ENCODE measurements at places on chromosomes 7 and 10.

GRCh38 chr10:73803680-73804286 lies 7.6 kb downstream of the NDST2 start:
- DNase-seq: no peak

- peak; percentile 7 for DNase-seq
Measured at GRCh38 chr10:116669832-116670644, 49.3 kb downstream of the PNLIPRP2 start.

DNA sequence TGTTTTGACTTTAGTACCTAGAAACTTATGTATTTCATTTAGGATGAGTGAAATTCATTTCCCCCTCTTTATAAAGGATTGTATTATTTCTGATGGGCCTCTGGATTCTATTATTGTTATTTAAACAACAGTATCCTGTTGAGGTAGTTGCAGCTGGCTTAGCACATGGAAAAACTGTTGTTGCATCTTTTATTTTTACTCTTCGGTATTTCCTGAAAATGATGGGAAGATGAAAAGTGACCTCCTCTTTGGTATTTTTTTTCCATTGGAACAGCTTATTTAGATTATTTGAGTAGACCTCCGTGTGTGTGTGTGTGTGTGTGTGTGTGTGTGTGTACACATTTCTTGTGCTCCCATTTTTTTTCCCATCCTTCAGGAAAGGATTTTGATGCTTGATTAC lies 129.8 kb downstream of the PRKG1 start:
- no peak for DNase-seq

DNA sequence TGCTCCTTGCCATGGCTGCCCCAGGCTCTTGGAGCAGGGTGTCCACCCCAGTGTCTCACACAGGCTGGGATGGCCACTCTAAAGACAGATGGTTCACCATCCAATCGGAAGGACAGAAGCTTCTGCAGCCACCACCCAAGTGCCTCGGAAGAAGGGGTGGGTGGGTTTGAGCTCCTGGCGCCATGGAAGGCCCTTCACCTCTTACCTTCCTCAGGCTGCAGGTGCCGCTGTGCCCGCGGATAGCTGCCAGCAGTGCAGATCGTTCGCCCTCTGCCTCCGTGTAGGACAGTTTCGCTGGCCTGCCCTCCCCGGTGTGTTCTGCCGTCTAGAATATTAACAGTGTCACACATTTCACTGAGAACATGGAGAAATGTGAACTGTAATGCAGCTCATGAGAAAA lies 243.6 kb upstream of the GRB10 start:
- DNase-seq: no peak

DNA sequence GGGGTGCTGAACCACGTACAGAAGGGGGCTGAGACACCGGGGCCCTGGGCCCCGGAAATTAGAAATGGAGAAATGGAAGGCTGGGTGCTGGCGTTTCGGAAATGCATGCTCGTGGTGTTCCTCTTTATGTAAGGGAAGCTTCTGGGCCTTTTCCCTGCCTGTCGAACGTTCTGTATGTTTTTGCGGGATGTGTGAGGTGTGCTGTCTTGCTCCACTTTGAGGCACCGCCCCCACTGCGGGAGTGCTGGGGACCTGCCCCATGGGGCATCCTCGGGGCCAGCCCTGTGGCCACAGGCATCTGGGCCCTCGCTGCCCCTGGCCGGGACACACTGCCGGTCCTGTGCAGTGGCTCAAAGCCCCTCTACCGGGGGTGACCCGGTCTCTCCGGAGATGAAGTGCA lies 1.7 kb upstream of the VENTX start:
- DNase-seq: no peak

GRCh38 chr7:86485827-86486226 lies 157.9 kb upstream of the GRM3 start:
- no peak for DNase-seq

GRCh38 chr10:32141018-32141807 lies 85.0 kb upstream of the KIF5B start:
- peak; percentile 67 for DNase-seq

DNA sequence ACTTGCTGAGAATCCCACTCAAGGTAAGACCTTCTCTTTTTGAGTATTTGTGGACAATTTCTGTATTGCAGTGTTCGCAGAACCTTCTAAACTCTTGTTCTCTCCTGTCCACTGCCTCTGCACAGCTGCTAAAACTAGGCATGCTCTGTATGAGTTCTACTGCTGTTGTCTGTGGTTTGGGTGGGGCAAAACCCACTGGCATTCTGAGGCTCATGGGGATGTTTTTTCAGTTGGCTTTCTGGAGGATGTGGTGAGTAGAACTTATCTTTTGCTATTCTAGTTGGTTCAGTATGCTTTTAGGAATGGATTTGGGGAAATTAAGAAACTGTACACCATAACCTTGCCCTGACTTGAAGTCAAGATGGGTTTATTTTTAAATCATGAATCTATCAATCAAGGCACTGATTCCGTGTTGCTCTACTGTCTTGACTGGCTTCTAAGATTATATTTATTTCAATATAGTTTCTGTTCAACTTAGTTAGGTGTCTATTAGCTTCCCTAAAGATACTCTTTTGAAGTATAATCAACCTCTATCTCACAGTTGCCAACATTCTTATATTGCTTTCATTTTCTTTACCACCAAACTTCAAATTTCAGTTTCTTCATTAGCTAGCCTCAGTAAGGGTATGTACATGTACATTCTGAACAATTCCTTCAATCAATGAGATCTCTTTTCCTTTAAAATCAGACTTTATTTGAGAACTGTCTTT lies 25.0 kb upstream of the C1GALT1 start:
- DNase-seq: peak; percentile 54

DNA sequence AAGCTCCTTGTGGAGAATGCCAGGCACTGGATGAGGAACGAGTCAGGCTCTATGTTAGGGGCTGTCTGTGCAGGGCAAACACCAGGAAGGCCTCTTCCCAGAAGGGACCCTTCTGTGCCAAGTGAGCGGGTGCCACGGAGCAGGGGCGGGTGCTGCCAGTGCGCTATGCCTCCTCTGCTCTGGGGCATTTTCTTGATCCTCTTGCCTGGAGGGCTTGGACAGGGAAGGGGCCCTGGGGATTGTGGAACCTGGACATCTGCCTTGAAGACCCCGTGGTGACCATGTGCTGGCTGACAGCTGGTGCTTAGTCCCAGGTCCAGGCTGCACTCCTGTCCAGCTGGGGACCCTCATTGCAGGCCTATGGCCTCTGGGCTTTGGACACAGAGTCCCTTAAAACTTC lies 15.4 kb upstream of the TBRG4 start:
- DNase-seq: no peak

- no peak for DNase-seq
Measured at GRCh38 chr7:156892081-156892800, 742 bp downstream of the LMBR1 start.

DNA sequence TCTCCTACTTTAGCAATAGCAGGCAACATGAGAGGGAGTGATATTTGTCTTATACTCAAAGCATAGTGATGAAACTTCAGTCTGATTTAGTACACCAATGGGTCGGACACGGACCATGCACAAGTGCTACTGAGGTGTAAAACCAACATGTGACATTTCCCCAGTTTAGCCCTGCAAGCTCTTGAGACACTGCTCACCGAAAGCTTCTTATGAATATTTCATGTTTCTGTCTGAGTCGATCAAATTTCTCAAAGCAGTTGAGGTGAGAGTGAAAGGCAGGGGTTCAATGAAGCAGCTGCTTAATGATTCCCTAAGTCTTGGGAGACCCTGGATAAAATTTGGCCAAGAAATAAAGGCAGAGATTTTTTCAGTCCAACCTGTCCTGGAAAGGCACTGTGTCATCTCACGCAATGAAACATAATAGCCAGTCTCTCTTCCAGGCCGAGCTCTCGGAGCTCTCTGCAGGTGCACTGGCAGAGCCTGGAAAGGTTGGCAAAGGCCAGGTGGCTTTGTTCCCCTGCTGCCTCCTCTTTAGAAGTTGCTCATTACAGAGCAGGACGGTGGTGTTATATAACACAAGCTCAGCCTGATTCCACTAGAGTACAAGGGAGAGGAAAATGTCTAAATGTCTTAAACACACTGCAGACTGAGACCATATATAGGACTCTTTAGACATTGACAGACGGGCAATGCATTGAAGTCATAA lies 33.9 kb upstream of the XPNPEP1 start:
- no peak for DNase-seq

GRCh38 chr7:55187701-55188491 lies 169.1 kb downstream of the EGFR start:
- DNase-seq: no peak

DNA sequence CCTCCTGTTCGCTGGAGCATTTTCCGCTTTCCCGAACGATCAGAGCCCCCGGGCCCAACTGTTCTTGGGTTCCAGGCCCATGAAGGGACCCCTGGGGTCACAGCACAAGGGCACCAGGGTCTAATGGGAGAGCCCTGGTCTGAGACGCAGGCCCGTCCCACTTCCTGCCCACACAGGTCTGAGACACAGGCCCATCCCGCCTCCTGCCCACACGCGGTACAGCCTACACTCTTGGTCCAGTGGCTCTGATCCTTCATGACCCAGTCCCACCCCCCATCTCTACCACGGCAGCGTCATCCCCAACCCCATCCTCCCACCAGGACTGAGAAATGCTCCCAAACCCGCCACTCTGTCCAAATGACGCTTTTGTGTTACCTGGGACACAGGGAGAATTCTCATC lies 38.7 kb upstream of the SAMD8 start:
- DNase-seq: no peak
